GM18507 (cell line): ENCODE measurements at places on chromosomes 5 and 9.

GRCh38 chr5:1547655-1548054, 23.9 kb upstream of the LPCAT1 start:
- no peak for DNase-seq

DNA sequence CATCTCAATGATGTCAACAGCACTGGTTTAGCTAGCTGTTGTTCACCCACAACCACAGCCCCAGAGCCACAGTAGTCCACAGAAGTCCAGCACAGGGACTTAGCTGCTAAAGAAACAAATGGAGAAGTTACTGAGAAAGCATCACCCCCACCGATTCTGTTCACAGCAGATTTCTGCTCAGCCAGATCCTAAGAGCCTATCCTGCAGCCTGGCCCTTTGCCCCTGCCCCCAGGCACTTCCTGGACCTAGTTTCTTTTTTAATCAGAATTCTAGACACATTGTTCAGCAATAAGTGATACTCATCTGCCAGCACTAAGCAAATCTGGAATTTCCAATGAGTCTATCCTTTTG, 7.4 kb downstream of the B4GALT1 start:
- peak; percentile 37 for DNase-seq

GRCh38 chr5:178429491-178430185, 160.6 kb downstream of the COL23A1 start:
- DNase-seq = no peak

GRCh38 chr5:136030956-136031611, 2.3 kb downstream of the TGFBI start:
- no peak for DNase-seq

- no peak for DNase-seq
Observed at GRCh38 chr9:4902135-4902475, 83.0 kb upstream of the JAK2 start.

DNA sequence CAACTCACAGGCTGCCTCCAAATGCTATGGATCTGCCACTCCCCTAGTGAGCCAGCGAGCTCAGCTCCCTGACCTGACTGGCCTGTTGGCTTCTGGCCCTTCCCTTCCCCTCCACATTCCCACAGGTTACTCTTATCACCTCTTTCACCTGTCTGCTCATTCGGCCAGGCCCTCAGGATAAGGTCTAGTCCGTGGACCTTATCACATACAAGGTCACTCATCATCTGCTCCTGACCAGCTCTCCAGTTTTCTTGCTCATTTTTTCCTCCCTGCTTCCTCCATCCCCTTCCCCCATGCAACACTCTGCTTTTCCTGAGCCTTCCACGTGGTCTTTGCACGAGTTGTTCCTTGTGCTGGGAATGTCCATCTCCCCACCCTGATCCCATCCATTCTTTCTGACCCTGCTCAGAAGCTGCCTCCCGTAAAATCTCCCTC, 25.9 kb upstream of the NDST1 start:
- DNase-seq = no peak

- no peak for DNase-seq
Observed at GRCh38 chr5:54611290-54611951, 93.9 kb downstream of the SNX18 start.

- DNase-seq = no peak
Observed at GRCh38 chr5:121993191-121993590, 31.4 kb downstream of the SRFBP1 start.

DNA sequence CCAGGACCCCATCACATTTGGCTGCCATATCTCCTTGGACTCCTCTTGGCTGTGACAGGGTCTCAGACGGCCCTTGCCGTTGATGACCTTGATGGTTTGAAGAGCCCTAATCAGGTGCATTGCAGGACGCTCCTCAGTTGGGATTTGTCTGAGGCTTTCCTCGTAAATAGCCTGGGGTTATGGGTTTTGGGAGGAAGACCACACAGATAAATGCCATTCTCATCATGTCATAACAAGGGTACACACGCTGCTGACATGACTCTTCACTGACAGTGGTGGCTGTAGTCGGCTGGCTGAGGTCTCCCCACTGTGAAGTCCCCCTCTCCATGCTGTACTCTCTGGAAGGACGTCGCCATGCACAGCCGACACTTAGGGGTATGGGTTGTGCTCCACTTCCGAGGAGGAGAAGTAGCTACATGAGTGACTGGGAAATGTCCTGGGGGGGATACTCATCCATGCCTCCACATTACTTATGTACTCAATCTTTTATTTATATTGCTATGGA, 42.9 kb upstream of the SPTLC1 start:
- no peak for DNase-seq

DNA sequence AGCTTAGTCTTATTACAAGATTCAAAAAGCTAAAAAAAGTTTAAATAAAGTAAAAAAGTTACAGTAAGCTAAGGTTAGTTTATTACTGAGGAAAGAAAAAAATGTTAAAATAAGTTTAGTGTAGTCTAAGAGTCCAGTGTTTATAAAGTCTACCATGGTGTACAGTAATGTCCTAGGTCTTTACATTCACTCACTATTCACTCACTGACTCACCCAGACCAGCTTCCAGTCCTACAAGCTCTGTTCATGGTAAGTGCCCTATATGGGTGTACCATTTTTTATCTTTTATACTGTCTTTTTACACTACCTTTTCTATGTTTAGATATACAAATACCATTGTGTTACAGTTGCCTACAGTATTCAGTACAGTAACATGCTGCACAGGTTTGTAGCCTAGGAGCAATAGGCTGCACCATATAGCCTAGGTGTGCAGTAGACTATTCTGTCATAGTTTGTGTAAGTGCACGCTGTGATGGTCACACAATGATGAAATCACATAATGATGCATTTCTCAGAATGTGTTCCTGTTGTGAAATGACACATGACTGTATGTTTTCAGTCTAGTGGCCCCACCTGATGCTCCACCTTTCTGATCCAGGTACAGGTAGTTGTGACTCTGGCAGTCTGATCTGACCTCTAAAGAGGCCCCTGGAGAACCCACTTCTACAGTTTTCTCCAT, 45.7 kb downstream of the SNX18 start:
- DNase-seq = no peak

DNA sequence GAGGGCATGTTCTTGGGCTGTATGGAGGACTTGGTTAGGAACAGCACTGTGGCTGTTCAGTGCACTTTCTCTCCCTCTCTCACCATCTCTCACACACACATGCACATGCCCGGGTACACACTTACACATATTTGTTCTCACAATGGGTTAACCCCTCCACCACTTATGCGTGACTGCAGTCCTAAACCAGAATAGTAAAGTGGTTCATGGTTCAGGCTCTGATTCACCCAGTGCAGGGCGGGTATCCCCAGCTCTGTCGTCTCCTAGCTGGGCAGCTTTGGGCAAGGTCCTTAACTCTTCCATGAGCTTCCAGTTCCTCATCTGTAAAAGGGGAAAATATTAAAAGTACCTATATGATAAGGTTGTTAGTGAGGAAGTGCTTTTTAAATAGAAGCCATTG, 45.3 kb upstream of the GALNT10 start:
- DNase-seq = no peak

GRCh38 chr5:173864126-173865050, 23.8 kb upstream of the CPEB4 start:
- DNase-seq = no peak

DNA sequence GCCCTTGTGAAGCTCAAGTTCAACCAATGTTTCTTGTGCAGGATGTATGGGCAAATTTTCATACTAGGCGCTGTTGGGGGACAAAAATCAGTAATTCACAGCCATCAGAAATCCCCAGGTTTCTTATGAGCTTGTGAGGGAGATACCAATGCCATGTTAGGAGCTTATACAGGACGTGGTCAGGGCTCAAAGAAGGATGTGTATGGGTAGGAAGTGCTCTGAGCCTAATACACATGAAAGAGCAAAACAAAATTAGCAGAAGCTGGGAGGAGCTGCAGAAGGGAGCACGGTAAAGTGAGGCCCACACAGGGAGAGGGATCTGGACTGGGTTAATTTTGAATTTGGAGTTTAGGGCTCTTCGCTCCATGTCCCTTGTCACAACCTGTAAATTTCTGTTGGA, 114.6 kb upstream of the MAP3K1 start:
- DNase-seq = no peak

GRCh38 chr5:178234750-178235587, 2.4 kb upstream of the PHYKPL start:
- DNase-seq = peak; percentile 32

GRCh38 chr9:99073347-99073746, 31.6 kb upstream of the TGFBR1 start:
- no peak for DNase-seq

- no peak for DNase-seq
Observed at GRCh38 chr5:179762781-179763176, 30.2 kb downstream of the MAML1 start.

GRCh38 chr5:11595045-11595444, 309.2 kb downstream of the CTNND2 start:
- no peak for DNase-seq

- no peak for DNase-seq
Observed at GRCh38 chr5:61307611-61308010, 24.4 kb upstream of the ZSWIM6 start.

DNA sequence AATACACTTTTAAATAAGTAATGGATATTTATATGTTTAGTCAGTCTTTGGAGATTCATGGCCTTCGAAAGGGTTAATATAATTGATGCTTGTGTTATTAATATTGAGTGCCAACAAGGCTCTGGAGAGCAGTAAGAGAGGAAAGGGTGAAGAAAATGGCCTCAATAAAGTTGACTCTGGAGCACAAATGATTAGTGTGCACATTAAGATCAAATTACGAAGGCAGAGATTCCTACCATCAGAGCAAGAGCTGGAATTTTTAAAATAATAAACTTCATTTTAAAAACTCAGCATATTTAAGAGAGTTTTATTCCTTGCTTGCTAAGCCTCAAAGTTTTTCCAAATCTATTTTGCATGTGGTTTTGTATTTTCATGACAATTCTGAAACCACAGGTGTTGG, 14.8 kb downstream of the SLC44A1 start:
- no peak for DNase-seq

DNA sequence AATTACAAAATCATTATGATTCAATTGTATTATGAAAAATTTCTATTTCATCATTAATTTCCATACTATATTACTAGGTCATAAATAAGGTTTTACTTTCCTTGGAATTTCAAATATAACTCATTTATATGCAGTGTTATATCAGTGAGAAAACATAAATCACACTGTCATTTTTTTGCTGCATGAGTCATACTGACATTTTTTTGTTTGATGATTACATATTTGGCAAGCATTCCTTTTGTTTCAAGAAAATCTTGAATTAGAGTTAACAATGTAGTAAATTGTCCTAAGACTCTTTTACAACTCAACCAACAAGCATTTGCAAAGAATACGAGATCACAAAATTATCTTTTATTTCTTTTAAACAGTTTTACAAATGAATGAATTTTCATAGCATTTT, 298.4 kb upstream of the SEMA6A start:
- DNase-seq = no peak

DNA sequence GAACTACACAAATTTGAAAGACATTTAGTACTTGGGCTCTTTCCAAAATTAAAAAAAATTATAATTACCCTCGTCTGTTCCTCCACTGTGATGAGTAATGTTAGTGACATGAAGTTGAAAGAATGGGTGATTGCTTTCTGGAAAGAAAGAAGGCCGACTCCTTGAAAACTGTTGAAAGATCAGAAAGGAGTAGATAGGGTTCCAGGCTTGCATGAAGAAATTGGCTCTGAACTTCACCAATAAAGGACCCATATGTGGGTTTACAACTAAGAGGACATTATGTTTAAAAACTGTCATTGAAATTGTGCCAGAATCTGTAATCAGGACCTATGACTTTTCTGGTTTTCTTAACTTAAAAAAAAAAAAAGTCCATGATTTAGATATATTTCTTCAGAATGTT, 20.7 kb upstream of the MOCS2 start:
- no peak for DNase-seq

DNA sequence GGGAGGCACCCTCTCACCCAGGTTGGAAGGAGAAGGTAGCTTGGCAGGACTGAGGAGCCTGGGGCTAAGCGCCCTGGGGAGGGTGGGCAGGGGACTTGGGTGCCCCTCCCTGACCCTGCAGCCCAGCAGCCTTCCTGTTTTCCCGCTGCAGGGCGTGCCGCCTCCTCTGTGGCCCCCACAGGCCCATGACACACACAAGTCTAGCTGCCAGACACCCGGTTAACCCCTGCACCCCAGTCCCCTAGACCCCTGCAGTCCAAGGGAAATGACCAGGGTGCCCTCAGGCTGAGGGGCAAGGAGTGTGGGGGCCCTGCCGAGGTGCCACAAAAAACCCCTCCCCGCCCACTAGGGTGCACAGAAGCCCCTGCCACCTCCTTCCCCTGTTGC, 33.0 kb downstream of the GOLGA2 start:
- no peak for DNase-seq

DNA sequence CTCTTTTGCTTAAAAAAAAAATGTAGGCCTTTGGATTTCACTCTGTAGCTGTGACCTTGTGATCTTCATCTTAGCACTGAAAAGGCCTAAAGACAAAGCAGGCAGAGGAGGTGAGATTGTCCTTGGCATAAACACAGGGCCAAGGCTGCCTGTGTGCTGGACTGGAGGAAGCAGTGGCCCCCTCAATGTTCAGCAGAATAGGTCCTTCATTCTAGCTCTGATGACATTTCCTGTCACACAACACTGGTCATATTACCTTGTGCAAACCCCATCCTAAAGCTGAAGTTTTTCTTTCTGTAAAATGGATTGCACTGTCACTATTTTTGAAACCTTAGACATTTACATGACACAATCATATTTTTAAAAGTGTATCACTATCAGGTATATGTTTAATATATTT, 147.4 kb downstream of the INSYN2B start:
- no peak for DNase-seq

DNA sequence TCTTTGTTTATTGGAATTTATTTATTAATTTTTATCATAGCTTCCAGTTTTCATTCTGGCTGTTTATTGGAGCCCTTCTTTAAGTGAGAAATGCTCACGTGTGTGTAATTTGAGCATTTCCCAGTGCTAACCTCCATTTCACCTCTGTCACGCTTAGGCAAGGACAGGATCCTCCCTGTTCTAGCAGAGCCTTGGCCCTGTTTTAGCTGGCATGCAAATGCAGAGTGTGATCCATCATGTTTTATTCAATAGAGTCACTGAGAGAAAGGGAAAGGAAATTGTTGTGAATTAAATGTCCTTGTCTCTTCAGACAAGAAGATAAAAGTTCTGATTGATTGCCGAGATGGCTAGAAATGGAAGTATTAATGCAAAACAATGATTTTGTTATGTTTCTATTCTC, 137.3 kb upstream of the ACO1 start:
- DNase-seq = no peak

GRCh38 chr5:16931334-16932110, 4.6 kb downstream of the MYO10 start:
- no peak for DNase-seq

DNA sequence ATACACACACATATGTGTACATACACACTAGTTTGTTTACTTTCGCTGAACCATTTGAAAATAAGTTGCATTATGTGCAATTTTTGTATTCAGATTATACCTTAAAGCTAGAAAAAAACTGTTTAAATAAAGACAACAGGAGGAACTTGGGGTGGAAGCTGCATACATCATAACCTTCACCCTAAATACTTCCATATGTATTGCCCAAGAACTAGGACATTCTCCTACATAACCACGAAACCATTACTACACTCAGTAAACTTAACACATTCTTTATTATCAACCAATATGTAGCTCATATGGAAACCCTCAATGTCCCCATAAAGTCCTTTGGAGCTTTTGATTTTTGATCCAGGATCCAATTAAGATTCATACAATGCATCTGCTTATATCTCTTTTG, 83.3 kb downstream of the GIN1 start:
- no peak for DNase-seq

GRCh38 chr5:167643631-167644280, 647.7 kb upstream of the WWC1 start:
- DNase-seq = no peak
